ENCODE measurements at places on chromosomes 1 and 21.

DNA sequence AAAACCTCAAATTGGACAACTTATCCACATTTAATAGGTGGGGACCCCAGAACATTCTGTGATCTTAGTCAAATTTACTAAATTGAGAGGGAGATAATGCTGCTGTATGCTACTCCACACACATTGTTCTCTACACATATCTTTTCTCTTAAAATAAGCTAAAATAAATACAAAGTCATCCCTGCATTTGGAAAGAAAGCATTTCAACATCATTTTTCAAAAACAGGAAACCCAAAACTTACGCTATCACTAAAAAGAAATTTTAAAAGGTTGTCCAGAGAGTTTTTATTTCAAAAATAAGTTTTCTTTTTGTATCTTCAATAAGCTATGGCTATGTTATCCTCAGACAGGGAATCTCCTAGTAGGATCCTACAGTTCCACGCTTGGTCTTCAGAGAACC lies 19.5 kb upstream of the OR6N2 start:
- no peak for DNase-seq

DNA sequence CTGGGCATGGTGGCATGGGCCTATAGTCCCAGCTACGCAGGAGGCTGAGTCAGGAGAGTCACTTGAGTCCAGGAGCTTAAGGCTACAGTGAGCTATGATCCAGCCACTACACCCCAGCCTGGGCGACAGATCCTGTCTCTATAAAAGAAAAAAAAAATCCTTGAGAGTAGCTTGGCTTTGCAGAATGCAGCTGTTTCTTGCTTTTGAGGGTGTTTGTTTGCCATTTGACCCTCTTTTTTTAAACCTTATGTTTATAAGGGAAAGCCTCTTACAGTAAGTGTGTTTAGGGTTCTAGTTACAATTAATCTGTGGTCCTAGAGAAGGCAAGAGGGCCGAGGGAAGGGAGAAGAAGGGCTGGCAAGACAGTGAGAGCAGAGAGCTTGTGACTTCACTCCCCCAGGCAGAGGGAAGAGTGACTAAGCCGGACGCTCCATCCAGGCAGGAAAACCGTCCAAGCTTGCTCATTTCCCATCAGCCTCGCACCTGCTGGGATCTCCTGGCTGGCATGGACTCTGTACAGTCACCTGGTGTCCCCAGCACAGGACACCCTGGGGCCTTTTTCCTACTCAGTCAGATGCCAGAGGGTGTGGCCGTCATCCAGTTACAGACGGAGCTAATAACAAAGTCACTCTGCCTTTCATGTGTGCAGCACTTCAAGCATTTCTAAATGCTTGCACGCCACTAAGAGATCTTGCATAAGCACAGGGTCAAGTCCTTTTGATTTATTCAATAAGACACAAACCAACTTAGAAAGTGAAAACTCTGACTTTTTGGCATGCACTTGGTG lies 55.5 kb upstream of the PSEN2 start:
- DNase-seq = no peak

GRCh38 chr1:93616221-93616995 lies 65.2 kb downstream of the BCAR3 start:
- no peak for DNase-seq

GRCh38 chr1:23421753-23422240 lies 2.8 kb downstream of the TCEA3 start:
- no peak for DNase-seq

DNA sequence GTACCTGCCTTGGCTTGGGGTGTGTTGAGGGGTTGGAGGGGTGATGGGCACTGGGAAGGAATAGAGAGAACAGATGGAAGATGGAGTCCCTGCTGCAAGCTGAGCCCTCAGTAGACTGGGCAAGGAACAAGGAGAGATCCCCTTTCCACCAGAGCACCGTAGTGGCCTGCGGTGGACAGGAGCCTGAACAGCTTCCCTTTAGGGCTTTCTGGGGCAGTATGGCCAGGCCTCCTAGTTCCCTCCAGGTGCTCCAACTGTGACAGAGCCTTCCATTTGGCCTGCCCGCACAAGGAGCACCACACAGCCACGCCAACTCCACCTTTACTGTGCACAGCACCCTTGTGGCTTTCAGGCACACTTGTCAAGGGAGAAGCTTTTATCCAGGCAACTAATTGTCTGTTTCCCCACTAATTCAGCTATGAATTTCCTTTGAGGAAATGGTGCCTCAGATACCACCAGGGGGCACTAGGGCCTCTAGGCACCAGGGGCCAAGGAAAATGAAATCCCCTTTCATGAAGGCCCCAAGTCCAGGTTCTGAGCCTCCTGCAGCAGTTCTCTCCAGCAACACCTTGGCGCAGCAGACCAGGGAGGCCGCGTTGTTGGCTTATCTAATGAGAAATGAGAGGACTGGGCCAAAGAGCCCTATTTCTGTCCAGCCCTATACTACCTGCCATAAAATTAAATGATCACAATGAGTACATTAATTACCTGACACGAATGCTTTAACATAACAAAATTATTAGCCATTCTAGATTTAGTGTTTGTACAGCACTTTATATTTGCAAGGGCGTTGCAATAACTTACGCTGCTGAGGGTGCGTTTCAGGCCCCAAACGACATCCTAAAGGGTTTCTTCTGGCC lies 23.1 kb upstream of the ERI3 start:
- no peak for DNase-seq

GRCh38 chr1:52658795-52659194 lies 25.8 kb downstream of the SHISAL2A start:
- DNase-seq = no peak

- DNase-seq = no peak
Measured at GRCh38 chr1:94736549-94736948, 83.6 kb upstream of the SLC44A3 start.

- no peak for DNase-seq
Measured at GRCh38 chr1:200666309-200666708, 3.4 kb downstream of the DDX59 start.

DNA sequence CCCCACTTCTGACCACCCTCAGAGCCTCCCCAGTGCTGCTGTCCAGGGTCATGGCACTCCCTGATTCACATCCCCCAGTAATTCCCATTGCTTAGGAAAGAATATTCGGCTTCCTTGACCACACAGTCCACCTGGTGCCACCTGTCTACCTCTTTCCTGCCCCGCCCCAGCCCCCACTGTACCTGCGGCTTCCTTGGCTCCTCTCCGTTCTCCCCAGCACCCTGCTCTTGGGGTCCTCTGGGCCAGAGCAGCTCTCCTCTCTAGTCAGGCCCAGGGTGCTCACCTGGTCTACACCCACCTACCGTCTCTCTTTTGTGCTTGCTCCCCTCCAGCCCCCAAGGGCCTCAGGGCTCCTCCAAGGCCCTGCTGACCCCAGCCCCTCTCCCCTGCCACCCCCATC lies 142.6 kb downstream of the PEX14 start:
- DNase-seq = no peak

GRCh38 chr1:223771814-223772770 lies 59.8 kb downstream of the CAPN2 start:
- DNase-seq = no peak

DNA sequence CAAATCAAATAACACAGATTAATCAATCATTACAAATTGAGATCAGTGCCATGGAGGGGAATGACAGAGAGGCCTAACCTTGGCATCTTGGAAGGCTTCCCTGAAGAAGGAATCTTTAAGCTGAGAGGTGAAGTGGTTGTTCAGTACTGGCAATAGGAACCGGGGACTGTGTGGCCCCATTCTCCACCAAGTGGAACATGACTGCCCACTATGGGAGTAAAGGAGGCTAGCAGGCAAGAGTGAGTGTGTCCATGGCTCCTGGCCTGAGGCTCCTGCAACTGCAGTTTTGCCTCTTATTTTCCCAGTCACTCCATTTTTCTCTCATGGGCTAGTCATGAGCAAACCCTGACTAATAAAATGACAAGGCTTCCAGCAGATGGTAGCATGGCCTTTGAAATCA lies 112.2 kb upstream of the GJB5 start:
- no peak for DNase-seq

- DNase-seq = no peak
Measured at GRCh38 chr1:5746611-5747425, 245.4 kb downstream of the NPHP4 start.

- no peak for DNase-seq
Measured at GRCh38 chr1:77081834-77082233, 137.4 kb downstream of the PIGK start.

DNA sequence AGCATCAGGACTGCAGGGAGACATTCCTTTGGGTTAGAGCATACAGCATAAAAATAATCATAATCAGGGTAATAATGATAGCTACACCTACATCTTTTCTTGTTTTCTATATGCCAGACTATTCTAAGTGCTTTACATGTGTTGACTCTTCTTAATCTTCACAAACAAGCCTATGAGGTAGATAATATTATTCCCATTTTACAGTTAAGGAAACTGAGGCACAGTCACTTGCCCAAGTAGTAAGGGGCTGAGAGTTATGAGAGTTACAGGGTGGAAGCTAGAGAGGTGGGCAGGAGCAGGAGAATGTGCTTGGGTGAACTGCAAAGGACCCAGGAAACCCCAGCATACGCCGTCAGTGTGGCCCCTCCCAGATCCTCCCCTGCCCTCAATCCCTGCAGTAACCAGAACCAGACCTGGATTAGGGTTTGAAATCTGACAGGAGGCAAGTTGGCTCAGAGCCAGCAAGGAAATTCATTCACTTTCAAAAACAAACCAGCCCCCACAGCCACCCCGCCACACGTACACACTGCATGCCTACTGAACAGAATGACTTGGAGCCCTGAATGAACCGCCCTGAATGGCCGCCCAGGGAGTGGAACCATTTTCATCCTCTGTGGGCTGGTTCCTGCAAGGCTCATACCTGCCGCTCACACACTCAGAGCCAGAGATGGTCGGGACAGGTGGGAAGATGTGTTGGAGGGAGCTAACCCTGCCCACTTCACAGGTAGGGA lies 126.1 kb downstream of the TRABD2B start:
- no peak for DNase-seq

DNA sequence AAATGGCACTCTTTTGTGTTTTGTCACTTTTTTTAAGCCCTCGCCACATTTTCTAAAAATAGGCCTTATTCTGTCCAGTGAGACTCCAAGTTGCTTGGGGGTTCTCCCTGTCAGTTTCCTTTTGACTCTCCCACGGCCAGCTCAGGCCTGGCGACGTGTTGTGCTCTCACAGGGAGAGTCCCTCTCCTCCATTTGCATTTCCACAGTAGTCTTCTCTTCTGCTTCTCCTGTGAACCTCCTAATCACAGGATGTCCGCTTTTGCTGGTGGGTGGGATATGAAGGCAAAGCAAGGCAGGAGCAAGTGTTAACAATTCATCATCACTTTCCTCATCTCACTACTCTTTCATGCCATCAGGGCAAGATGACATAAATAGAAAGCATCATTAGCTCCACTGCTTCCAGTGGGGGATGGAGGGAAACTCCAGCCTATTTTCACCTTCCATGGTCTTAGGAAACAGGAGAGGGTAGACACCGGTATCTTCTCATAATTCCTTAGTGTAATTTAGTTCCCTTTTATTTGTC lies 99.8 kb downstream of the INTS7 start:
- no peak for DNase-seq

GRCh38 chr1:153643100-153643499 lies 9.2 kb downstream of the CHTOP start:
- DNase-seq = no peak

DNA sequence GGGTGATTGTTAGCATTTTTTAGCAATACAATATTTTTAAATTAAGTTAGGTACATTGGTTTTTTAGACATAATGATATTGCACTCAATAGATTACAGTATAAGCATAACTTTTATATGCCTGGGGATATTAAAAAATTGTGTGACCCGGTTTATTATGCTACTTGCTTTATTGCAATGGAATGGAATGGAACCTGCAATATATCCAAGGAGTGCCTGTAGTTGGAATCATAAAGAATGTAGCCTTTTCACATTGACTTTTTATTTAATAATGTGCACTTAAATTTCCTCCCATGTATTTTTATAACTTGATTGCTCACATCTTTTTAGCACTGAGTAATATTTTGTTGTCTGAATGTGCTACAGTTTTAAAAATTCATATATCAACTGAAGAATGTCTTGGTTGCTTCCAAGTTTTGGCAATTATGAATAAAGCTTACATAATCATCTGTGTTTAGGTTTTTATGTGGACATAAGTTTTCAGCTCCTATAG lies 49.2 kb downstream of the CAMSAP2 start:
- DNase-seq = no peak

- no peak for DNase-seq
Measured at GRCh38 chr1:79264975-79265818, 258.7 kb upstream of the ADGRL4 start.

- no peak for DNase-seq
Measured at GRCh38 chr1:11831945-11832725, 15.4 kb downstream of the NPPA start.

DNA sequence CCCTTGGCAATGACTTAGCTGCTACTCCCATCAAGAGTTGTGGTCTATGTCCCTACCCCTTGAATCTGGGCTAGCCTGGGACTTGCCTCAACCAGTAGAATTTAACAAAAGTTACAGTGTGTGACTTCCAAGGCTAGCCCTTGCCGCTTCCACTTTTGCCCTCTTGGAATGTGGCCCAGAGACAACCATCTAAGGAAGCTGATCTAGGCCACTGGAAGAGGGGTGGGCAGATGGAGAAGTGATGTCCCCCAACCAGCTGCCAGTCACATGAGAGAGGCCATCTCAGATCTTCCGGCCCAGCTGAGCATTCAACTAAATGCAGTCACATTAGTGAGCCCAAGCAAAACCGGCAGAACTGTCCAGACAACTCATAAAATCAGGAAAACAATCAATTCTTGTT lies 115.1 kb downstream of the TOMM20 start:
- DNase-seq = no peak

- no peak for DNase-seq
Measured at GRCh38 chr1:164443836-164444235, 115.1 kb upstream of the PBX1 start.

GRCh38 chr1:162878000-162878596 lies 17.1 kb upstream of the CCDC190 start:
- no peak for DNase-seq

DNA sequence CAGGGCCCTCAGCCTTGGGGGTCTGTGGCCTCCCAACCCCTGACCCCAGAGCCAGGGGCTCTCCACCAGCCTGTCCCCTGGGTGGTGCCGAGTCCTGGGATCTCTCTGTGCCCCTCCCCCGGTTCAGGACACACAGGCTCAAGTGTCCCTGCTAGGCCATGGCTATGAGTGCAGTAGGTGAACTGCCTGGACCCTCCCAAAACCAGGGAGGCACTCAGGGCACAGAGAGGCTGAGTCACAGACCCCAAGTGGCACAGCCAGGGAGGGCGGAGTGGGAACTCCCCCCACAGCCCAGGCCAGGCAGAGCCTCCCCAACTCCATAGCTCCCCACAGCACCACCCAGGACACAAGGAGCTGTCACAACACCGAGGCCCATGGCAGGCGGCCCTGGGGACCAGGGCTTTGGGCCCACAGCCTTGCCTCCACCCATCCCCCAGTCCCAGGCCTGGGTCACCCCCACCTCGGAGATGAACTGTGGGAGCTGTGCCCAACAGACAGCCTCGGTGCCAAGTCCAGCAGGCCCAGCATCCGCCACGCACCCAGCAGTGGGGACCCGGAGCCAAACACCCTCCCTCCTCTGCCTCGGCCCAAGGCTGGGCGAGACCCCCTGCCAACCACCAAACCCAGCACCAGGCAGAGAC lies 3.2 kb downstream of the DVL1 start:
- DNase-seq = no peak

- no peak for DNase-seq
Measured at GRCh38 chr1:77900687-77901293, 12.4 kb downstream of the NEXN start.

Data from esophagus squamous epithelium (tissue), 5 donors.